ENCODE measurements at places on chromosomes 11 and 22.

- DNase-seq, result no peak
Measured at GRCh38 chr22:48982321-48982905, 845.3 kb downstream of the BRD1 start.

GRCh38 chr11:67409261-67409666 lies 5.4 kb downstream of the TBC1D10C start:
- no peak for DNase-seq

DNA sequence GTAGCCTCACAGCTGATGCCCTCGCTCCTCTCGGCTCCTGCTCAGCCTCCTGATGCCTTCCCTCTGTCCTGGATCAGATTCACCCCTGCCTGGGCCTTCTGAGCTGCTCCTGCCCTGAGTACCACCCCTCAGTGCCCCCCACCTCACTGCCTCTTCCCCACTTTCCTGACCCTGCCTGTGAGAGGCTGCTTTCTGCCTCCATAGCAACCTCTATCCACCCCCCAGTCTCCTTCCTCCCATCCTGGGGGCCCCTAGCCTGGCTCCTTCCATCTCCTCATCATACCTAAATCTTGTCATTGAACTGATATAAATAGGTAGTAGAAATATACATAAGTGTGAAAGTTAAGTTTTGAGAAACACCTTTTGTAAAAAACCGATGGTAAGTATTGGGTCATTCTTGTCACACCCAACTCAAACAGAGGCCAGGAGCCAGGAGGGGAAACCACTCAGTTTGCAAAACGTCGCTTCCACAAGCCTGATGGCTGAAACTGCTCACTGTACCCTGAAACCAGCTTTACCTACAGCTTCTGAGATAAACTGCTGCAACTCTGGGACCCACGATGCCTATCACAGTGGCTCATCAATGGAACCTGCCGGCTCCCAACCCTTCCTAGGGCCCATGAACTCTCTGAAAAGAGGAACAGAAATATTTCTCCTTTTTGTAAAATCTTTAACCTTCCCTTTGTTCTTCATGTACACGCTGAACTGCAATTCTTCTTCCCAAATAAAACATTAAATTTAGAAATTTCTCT lies 4.8 kb upstream of the APOBEC3H start:
- DNase-seq, result no peak

DNA sequence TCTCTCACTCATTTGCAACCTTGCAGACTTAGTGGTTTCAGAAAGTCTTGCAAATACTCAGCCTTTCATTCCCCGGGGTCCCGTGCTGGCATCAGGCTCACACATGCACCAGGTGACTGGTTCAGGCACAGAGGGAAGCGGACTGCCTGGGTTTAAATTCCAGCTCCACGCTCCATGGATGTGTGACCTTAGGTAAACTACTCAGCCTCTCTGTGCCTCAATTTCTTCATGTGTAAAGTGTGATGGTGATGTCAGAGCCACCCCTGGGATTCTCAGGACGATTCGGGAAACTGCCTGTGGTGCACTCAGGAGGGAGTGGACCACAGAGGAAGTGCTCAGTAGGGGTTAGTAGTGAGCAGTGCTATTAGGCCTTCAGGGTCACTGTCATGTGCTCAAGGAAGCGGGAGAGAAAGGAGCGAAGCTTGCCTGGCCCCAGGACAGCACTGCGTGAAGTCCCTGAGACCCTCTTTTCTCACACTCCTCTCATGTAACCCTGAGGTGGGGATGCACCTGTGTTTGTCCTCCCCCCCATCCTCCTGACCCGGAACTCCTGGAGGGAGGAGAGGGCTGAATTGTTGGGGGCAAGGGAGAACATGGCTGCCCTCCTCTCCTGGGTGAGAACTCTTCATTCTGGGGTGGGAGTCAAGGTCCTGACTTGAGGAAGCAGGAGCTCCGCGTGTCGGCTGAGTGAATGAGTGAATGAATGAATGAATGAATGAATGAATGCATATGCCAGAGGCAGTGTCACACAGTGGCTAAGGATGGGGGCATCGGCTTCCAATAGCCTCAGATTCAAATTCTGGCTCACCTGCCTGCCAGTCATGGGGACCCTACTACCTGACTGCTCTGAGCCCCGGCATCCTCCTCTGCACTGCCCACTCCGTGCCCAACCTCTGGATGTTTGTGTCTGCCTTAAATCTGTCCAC lies 14.4 kb upstream of the UPK3A start:
- DNase-seq, result no peak
